ENCODE measurements at places on chromosomes 5 and 9.
A peak's percentile ranks its signal among the peaks of the same experiment; 100 is the strongest.

DNA sequence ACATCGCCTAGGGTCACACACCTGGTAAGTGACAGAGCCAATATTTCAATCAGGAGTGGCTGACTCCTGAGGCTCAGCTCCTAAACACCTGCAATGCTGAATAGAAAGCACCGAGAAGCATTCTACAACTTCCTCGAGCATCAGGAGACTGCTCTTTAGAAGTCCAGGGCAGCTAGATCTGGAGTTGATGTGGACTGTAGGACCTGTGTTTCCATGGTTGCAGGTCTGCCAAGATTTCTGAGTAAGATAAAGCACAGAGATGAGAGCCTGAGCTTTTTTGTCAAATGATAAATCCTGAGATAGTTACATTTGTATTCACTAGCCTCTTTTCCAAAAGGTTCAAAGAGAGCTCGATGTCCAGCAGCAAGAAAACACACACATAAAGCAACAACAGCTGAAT is 43.8 kb downstream of the YIPF5 start:
- DNase-seq, result no peak

DNA sequence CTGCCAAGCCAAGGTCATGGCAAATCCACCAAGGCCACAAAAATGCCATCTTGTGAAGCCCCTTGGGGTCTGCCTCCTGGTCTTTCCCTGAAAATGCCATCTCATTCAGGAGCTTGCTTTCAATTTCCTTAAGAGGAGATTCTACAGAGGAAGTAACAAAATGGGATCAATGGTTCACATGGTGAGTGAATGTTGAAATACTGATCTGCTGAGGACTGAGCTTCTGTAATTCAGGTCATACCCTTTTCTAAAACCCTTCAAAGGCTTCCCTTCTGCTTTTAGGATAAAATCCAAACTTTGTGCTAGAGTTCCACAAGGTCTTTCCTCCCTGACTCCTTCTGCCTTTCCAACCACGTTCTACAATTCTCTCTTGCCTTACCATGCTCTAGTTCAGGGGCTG is 24.7 kb upstream of the NR3C1 start:
- DNase-seq, result peak; percentile 88

- no peak for DNase-seq
These were observed 384.8 kb downstream of the ELAVL2 start for GRCh38 chr9:23441275-23441674.

GRCh38 chr5:146560205-146560812 is 44.3 kb upstream of the GPR151 start:
- DNase-seq, result no peak

GRCh38 chr9:129111528-129112151 is 425 bp downstream of the PTPA start:
- peak; percentile 20 for DNase-seq

DNA sequence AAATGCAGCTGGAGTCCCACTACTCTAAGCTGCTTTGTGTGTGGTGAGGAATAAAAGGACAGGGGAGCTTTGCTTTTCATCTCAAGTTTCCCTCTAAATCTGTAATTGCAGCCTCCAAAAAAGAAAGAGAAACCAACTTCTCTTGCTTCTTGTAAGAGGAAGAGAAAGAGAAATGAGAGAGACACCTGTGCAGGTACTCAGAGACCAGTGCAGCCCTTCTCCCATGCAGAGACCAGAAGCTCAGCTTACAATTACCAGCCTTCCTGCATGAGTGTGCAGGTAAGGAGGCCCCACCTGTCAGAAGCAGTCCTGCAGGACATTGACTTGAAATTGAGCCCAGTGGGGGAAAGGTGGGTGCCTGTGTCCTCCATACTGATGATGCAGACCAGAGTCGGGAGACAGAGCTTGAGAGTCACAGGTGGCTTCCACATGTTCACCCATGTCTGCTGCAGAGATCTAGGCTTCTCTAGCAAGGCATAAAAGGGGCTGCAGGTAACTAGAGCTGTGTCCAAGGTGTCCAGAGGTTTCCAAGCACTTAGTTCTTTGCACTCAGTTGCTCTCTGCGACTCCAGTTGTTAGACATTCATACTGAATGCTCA is 15.3 kb upstream of the MED10 start:
- no peak for DNase-seq

- DNase-seq, result no peak
These were observed 24.4 kb upstream of the GRPEL2 start for GRCh38 chr5:149320791-149321330.

- DNase-seq, result no peak
These were observed 9.5 kb downstream of the GAPVD1 start for GRCh38 chr9:125271081-125271480.

- no peak for DNase-seq
These were observed 576.7 kb upstream of the ACO1 start for GRCh38 chr9:31807574-31808256.

GRCh38 chr9:88258601-88259000 is 120.3 kb upstream of the SPATA31C2 start:
- no peak for DNase-seq

- no peak for DNase-seq
These were observed 6.9 kb downstream of the PPP1R26 start for GRCh38 chr9:135486267-135487065.

GRCh38 chr5:92518318-92518904 is 1062.6 kb downstream of the NR2F1-AS1 start:
- DNase-seq, result no peak

- DNase-seq, result no peak
These were observed 4.9 kb upstream of the RCL1 start for GRCh38 chr9:4787876-4788275.

GRCh38 chr9:108671794-108672193 is 184.0 kb downstream of the ACTL7B start:
- no peak for DNase-seq

DNA sequence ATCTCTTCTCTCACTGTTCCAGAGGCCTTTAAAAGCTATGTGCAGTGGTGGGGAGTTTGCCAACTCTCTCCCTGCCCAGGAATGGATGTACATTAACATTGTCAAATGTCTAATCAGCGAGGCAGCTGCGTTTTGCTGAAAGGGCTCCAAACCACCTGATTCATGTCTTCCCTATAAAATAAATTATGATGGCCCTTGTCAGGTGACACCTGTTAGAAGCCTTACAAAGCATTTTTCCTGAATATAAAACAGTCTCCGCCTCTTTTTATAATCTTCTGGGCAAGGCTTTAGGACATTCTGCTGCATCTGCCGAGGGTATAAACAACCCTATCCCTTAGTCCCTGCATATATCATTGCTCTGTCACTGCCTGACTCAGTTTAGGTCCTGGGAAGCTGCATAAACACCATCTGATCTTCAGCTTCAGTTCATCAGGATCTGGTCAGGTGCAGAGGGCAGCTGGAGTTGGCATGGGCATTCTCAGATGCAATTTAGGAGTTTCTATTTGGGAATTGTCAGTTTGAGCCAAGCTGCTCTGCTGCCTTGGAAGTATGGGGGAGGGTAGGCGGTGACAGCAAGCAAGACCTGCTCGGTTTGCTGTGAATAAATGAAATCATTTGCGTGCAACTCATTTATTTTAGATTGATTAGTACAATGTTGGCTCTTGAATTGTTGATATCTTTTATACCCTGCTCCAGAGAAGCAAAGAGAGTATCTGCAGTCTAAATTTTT is 103.5 kb downstream of the ACER2 start:
- DNase-seq, result no peak

GRCh38 chr9:83061990-83062650 is 822 bp downstream of the RASEF start:
- no peak for DNase-seq

GRCh38 chr5:40551496-40552491 is 127.9 kb upstream of the PTGER4 start:
- DNase-seq, result no peak

DNA sequence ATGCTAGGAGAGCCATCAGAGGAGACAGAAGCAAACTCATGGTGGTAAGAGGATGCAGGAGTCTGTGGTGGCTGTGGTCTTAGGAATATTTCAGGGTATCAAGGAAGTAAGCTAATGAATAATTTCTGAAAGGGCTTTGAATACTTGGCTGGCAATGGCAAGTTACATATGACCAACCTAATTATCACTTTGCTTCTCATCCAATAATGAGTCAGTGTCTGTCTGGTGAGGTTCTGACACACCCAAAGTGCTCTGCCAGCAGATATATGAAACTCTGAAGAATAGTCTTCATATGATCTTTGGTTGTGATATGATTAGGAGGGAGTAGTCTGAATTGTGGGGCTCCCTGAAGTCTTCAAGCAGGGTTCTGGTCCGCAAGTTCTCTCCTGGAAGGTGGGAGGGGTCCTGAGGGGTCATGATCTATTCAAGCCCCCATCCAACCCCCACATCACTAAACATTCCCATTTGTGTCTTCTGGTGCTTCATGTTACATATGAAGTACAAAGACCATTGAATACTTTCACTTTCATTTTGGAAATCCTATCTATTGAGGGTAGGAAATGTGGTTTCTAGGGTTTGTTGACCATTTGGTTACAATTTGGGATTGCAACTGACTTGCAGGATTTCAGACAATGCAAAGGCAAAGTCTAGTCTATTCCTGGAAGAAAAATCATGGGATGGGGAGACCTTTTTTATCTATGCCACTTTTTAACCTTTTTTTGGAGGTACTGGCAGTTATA is 199.9 kb upstream of the CDKN2B start:
- no peak for DNase-seq

GRCh38 chr5:81708889-81709288 is 42.0 kb downstream of the SSBP2 start:
- no peak for DNase-seq

GRCh38 chr5:32020946-32021345 is 153.2 kb downstream of the GOLPH3 start:
- DNase-seq, result no peak

GRCh38 chr5:131776450-131776849 is 20.4 kb downstream of the FNIP1 start:
- DNase-seq, result no peak

DNA sequence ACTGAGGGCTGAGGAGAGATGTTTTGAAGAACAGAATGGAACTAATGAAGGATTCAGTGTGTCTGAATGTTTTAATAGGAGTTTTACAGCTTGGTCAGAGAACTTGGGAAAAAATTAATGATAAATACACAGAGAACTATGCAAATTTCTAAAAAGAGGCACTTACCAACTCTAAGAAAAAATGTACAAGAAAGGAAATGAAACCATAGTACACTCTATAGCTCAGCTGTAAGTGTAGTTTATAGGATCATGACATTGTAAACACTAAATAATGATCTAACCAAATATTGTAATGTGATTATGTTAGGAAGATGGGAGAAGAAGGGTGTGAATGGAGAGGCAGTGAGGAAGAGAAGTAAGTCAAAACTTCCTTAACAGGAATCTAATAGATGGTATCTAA is 205.2 kb downstream of the SEC61B start:
- no peak for DNase-seq

GRCh38 chr5:78360674-78360923 is 182 bp downstream of the SCAMP1 start:
- DNase-seq, result no peak

- no peak for DNase-seq
These were observed 225.2 kb downstream of the GAS1 start for GRCh38 chr9:86721843-86722705.

- peak; percentile 97 for DNase-seq
These were observed 168.5 kb downstream of the AUH start for GRCh38 chr9:91193087-91193657.

GRCh38 chr5:107422494-107422893 is 248.2 kb downstream of the EFNA5 start:
- DNase-seq, result no peak

GRCh38 chr5:41364346-41364745 is 146.1 kb downstream of the PLCXD3 start:
- DNase-seq, result no peak

DNA sequence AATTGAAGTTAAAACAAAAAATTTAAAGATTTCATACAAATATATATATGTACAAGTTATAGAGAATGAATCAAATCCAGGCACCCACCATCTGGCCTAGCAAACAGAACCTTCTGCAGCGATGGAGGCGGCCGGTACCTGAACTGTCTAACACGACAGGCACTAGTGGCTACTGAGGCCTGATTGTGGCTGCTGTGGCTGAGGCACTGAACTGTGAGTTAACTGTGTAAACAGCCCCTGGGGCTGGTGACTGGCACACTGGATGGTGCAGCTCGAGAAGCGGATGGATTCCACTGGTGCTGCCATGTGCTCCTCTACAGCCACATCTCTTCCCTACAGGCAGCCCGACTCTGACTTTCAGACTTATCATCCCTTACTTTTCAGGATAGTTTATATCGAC is 82.4 kb downstream of the RAPGEF1 start:
- DNase-seq, result no peak

DNA sequence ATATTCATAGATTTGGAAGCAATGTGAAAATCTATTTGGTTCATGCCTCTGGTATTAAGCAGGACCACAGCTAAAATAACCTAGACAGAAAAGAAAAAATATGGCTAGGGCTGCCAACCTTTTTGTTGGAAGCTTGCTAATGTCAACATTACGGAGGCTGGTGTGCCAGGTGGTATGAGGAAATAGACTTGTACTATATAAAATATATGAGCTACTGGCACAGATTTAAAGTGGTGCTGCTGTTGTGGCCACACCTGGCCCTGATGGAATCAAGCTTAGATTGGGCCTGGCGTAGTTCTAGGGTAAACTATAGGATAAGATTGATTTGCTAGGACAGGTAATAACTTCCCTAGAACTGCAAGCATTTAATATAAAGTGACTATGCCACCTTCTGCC is 10.6 kb upstream of the PARP8 start:
- DNase-seq, result no peak

DNA sequence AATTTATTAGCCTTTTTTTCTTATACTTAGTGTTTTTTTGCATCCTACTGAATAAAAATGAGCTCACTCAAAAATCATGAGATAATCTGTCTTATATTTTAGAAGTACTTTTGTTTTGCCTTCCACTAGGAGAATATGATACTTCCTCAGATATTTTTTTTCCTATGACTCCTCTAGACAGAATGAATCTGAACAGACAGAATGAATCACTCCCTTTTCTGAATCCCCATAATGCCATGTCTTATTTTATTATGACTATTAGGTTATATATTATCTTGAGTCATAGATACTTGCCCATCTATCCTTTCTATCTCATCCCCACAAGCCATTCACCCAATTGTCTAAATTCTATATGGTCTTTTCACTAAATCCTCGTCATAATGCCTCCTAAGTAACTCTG is 134.6 kb downstream of the BRINP1 start:
- no peak for DNase-seq

- no peak for DNase-seq
These were observed 3.3 kb downstream of the OR2Y1 start for GRCh38 chr5:180736536-180736935.

GRCh38 chr5:13249854-13250253 is 694.6 kb downstream of the DNAH5 start:
- DNase-seq, result no peak

Data from CD14-positive monocyte (primary cell).